ENCODE measurements at places on chromosomes 6 and 20.

DNA sequence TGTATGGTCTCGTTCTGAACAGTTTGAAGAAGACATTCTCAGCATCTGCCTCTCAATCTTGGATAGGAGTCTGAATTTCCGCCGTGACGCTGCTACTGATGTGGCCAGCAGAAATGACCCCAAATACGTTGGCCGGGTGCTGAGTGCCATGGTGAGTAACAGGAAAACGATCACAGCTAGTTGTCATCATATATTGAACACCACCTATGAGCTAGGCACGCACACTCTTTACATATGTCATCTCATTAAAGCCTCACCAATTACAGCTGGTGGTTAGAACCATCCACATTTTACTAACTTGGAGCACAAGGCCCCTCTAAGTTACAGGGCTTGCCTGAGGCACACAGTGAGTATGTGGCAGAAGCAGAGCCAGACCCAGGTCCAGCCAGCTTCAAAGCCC lies 17.1 kb downstream of the TGM3 start:
- no peaks in the 10 kb centered on the region for H3K36me3 ChIP-seq
- no peak overlapping the region for H3K4me3 ChIP-seq
- no peaks in the 10 kb centered on the region for H3K4me1 ChIP-seq
- H3K27ac ChIP-seq: no peak overlapping the region

DNA sequence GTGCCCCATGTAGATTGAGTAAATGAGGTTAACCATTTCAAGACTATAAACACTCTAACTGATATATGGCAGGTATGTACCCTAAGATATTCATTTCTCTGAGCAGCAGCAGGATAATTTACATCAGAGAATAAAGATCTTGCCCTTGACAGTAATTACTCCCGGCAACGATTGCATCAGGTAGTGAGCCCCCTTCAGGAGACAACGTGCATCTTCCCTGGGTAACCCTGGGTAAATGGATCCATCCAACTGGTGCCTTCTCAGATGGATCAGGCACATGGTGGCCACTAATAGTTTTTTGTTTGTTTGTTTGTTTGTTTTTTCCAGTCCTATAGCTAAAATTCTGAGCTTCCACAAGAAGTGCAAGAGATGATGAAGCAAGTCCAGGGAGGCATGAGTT lies 469.4 kb upstream of the SLC35B3 start:
- H3K4me1 ChIP-seq: no peaks in the 10 kb centered on the region
- DNase-seq: no peak
- no peaks in the 10 kb centered on the region for H3K27me3 ChIP-seq
- H3K36me3 ChIP-seq: no peaks in the 10 kb centered on the region

DNA sequence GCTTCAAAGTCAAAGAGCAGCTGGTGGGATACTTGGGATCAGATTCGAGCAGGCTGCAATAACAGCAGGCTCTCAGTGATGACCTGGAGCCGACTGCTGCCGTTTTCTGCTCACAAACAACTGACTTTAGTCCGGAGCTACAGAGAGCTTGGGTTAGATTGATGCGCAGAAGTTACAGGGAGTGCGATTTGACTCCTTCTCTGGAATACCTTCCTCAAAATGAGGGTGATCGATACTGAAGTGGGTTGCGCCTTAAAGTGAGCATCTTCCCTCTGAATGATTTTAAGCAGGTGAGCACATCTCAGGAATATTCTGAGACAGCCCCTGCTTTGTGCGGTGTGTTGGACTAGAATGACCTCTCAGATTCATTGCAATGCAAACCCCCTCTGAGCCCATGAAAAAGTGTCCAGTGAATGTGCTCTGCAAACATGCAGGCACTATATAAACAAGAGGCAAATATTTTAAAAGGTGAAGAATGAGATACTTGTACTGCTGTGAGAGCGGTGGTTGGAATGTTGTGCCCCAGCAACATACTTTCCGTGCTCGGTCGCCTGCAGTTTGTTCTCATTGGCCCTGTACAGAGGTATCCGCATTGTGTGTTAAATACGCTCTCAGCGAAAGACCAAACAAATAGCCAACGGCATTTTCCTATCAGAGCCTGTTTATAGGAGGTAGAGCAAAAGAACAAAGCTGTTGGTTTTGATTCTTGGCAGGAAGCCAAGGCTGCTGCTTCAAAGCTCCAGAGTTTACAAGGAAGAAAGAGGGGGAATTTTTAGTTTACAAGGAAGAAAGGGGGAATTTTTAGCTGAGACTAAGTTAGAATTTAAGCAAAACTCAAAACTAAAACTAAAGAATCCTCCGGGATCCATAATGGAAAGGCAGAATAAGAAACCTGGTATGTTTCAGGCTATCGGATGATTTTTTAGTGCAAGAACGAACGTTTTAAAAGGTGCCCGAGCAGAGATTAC lies 67.7 kb downstream of the PHACTR2 start:
- peaks cover 19% of the 10 kb centered on the region for H3K4me1 ChIP-seq
- peak overlapping the region; percentile 65 for H3K27ac ChIP-seq
- peak overlapping the region; percentile 3 for H3K4me3 ChIP-seq
- H3K36me3 ChIP-seq: no peaks in the 10 kb centered on the region
- DNase-seq: peak; percentile 77

DNA sequence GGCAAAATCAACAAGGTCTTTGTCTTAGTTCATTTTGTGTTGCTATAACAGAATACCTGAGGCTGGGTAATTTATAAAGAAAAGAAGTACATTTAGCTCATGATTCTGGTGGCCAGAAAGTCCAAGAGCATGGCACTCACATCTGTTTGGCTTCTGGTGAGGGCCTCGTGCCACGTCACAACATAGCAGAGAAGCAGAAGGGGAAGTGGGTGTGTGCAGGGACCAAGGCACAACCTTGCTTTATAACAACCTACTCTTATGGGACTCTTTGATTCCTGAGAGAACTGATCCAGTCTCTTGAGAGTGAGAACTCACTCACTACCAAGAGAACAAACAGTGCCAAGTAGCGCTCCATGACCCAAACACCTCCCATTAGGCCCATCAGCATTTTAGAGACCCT lies 25.4 kb downstream of the GABRR2 start:
- no peaks in the 10 kb centered on the region for H3K4me1 ChIP-seq
- no peaks in the 10 kb centered on the region for H3K36me3 ChIP-seq
- H3K4me3 ChIP-seq: no peak overlapping the region
- no peak overlapping the region for H3K27ac ChIP-seq

GRCh38 chr6:53829698-53830221 lies 35.0 kb downstream of the LRRC1 start:
- H3K4me1 ChIP-seq: peaks cover 5% of the 10 kb centered on the region
- no peaks in the 10 kb centered on the region for H3K36me3 ChIP-seq

Data from colonic mucosa (tissue), 4 donors.